ENCODE measurements at places on chromosomes 2 and 18.

DNA sequence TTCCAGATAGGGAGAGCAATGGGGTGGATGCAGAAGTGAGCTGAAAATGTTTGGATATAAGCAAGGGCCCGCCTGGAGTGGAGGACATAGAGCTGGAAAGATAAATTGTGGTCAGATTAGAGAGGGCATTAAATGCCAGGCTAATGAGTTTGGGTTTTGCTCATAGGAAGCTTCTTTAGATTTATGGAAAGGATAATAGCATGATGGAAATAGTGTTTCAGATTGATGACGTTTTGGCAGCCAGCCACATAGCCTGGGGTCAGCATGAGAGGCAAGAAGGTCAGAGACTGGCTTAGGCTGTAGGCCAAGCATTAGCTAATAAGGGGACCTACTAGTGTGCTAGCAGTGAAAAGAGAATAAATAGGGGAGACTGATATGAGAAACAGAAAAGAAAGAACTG, 321.6 kb downstream of the STK39 start:
- DNase-seq, result no peak

DNA sequence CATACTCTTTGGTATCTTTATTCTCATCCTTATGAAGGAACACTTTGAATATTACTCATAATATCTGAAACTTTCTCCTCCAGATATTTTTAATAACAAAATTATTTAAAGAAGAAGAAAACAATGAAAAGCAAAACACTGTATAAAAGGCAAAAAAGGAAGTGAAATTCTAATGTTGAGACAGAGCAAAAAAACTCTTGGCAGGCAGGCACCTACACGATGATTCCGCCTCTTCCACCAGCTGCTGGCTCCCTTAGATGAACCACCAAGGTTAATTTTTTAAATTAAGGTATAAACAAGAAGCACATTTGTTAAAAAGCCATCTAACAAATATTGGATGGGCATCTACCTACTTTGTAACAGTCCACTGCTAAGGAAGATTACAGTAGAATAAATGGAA, 434.7 kb downstream of the EPHA4 start:
- DNase-seq, result no peak

- no peak for DNase-seq
Measured at GRCh38 chr2:70104231-70105111, 17.2 kb downstream of the PCBP1 start.

- no peak for DNase-seq
Measured at GRCh38 chr2:63992061-63992685, 27.1 kb downstream of the VPS54 start.

DNA sequence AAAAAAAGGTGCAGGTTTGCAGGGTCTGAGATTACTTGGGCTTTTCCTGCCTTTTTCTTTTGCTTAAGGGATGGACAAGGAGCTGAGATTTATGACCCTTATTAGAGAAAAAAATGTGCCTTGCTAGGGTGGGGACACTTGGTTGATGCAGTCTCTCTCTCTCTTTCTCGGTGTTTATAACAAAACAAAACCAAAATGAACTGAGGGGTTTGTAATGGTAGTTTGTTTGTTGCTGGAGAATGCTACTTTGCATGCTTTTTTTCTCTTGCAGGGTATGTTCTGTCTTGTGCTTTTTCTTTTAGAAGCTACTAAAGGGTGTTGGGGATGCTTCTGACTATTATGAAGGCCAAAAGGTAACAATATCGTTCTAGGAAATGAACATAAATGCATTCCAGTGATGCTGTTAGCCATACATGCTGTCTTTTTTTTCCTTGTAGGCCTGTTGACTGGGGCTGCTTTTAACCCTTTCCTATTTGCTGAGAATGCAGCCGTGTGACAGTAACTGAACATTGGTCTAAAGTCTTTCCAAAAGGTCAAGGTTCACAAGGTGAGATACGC, 435 bp downstream of the ZNF532 start:
- no peak for DNase-seq

DNA sequence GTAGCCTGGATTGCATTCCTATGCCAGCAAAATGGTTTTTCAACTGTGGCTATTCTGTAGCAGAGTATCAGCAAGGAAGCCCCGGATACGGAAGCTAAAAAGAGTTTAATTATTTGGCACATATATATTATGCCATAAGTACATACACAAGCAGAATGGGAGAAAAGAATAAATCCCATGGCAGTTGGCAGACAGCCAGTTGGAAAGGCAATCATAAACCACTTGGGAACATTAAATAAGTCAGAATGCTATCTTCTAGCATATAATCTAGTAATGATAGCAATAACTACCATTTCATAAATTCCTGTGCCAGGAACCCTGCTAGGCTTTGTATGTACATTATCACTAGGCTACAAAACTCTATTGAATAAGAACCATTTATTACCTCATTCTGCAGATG, 26.0 kb downstream of the GALNT5 start:
- no peak for DNase-seq

- DNase-seq, result no peak
Measured at GRCh38 chr2:42298132-42298531, 62.9 kb downstream of the COX7A2L start.

- DNase-seq, result no peak
Measured at GRCh38 chr2:71907503-71907902, 240.2 kb downstream of the CYP26B1 start.

GRCh38 chr2:54805255-54805654, 81.8 kb downstream of the EML6 start:
- no peak for DNase-seq

- DNase-seq, result peak; percentile 27
Measured at GRCh38 chr2:241425368-241425767, 69.3 kb downstream of the FARP2 start.

- DNase-seq, result no peak
Measured at GRCh38 chr2:200627110-200627770, 41.4 kb downstream of the AOX1 start.

GRCh38 chr2:127790694-127791529, 20.1 kb downstream of the WDR33 start:
- DNase-seq, result no peak

- no peak for DNase-seq
Measured at GRCh38 chr2:105344704-105345345, 7.5 kb downstream of the C2orf49 start.

- DNase-seq, result no peak
Measured at GRCh38 chr2:106189764-106190468, 4.2 kb downstream of the UXS1 start.

DNA sequence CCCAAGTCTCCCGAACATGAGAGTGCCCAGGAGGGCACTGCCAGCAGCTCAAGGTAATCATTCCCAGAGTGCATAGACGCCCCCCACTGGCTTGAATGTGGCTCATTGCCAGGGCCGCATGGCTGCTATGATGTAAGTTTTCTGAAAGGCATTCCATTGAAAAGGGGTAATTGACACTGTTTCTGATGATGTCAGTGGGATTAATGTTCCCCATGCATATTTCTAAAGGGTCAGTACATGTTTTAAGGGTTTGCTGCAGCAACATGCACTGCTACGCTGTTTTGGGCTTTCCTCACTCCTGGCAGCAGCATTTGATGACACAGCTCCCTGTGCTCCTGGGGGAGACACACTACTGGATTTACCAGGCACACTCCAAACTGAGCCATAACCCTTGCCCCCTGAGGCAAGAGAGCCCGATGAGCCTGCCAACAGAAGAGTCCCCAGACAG, 36.7 kb downstream of the KIAA2012 start:
- DNase-seq, result peak; percentile 15

DNA sequence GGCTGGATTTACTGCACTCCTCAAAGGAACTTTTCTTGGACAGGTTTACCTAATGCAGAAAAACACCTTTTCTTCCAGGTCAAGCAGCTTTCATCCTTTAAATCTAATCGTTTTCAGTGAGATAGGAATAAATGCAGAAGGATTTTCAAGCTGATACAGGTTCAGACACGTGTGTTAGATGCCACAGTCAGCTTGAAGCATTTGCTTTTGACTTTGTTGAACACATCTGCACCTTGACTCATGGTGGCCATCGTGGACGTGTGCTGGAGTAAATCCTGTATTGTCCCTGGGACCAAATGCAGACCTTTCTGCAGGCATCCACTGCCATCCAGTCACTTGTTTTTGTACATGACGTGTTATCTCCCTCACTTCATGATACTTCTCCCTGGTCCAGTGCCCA, 61.9 kb downstream of the KLHL29 start:
- DNase-seq, result no peak

All from gastrocnemius medialis (tissue), 4 donors.